ENCODE measurements at places on chromosomes 11 and 22.

DNA sequence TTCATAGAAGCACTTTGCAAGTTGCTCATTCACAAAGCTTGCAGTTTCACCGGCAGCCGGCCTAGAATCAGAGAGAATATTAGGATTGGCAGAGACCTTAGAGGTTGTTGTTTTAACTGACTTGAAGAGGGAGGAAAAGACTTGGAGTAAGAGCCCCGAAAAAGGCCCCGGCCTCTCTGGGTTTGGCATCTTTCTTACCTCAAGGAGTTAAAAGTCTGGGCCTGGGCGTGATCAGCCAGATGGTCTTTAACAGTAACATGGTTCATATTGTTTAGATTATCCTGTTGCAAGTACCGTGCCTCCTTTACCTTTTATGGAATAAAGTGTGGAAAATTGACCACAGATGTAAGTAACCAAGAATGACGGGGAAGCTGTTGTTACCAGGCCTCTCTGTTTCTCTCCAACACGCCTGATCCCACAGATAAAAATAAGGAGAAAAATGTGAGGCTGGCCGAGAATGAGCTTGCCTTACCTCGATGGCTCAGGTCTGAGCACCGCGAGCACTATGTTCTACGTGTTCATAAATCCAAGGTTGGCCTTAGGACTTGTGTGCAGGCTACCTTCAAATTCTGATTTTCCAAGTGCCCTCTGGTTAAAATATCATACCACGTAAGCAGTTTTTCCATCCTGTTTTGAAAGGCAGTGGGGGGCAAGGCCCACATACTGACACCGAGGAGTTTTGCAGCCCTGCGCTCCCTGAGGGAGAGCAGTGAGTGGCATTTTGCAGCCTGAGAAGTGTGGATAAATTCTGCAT is 56.4 kb downstream of the PARVA start:
- no peak for DNase-seq

GRCh38 chr11:67055812-67056211 is 835 bp upstream of the RHOD start:
- no peak for DNase-seq

DNA sequence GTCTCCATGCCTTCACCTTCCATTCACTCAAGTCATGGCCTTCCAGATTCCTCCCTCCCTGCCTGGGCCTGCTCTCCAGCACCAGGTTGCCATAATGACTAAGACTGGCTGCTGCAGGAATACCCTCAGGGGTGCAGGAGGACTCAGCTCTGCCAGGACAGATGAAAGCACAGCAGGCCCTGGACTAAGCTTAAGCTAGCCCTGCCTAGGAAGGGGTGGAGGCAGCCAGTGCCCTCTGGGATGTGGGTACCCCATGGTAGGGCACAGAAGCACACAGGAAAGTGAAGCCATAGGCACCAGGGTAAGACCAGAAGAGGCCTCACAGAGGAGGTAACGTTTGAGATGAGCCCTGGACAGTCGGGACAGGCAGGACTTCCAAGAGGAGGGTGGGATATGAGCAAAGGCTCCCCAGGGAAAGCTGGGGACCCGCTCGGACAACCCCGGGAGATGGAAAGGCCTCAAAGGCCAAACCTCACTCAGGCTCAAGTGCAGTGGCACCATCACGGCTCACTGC is 3.0 kb upstream of the RIN1 start:
- DNase-seq = no peak

- no peak for DNase-seq
Measured at GRCh38 chr11:35088226-35088625, 50.7 kb upstream of the CD44 start.

DNA sequence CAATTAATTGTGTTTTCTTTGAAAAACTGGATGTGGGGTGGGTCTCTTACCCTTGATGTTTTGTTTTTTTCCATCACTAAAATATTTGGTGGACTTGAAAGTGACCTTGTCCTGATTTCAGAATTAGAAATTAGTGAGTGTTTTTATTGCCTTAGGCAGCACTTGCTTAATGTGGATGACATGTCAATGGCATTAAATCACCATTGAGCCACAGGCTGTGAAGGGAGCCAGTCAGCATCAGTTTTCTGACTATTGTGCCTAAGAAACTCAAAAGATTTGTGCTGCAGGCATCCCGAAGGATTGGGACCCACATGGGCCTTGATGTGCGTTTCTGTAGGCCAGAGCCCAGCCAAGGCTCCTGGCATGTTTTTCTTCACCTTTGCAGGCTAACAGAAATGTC is 53.8 kb downstream of the SWAP70 start:
- DNase-seq = no peak

All from forelimb muscle (tissue), 1 donor.